Endodermal cell (in vitro differentiated cells): ENCODE measurements at places on chromosomes 6 and 20. TPM values are rescaled to one million over a fixed set of nuclear protein-coding genes. Genes with fewer than 3 reads are reported as not detected.

DNA sequence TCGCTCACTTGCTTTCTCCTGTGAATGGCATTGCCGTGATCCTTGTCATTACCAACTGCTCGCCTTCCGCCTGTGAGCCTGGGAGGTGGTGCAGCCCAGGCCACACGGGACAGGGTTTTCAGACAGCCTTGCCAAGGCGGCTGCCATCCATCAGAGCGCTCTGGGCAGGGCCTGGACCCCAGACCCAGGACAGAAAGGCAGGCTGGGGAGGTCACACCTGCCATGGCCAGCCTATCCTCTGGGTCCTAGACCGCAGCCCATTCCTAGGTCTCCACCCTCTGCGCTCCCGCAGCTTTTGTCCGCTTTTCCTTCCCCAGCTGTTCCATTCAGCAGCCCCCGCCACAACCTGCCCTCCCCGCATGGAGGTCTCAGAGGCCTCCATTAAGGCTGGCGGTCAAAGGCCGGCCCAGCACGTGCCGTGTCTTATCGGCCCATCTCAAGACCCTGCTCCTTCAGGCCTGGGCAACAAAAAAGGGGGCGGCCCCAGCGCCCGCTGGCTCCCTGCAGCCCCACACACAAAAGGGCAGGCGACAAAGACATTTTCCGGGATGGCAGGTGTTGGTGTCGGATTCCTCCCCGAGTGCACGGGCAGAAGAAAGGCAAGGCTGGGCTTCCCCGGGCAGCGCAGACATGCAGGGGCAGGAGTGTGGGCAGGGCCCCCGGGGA, 28.1 kb downstream of the INSM1 start:
- no peaks in the 10 kb centered on the region for H3K4me1 ChIP-seq
- H3K4me3 ChIP-seq: no peak overlapping the region
- no peak for DNase-seq
- peak overlapping the region; percentile 81 for H3K27ac ChIP-seq
- H3K36me3 ChIP-seq: no peaks in the 10 kb centered on the region

DNA sequence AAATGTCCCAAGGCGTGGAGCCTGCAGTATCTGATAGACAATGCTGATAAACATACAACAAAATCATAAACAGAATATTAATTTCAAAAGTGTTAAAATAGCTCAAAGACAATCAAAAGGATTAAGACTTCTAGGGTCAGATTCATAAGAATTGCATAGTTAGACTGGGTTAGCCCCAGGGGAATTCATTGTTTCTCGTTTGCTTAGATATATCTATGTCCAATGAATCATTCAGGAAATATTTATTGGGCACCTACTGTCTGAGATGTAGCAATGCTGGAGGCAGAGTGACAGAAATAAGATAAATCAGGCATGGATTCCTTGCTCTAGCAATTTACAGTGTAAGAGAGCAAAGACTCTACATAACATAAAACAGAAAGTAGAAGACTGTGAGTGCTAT, 124.4 kb upstream of the PRL start:
- no peak overlapping the region for H3K27ac ChIP-seq
- no peaks in the 10 kb centered on the region for H3K4me1 ChIP-seq
- no peaks in the 10 kb centered on the region for H3K27me3 ChIP-seq

The RPS10 gene
- 1,886 and 1,892 TPM in 2 replicates for total RNA-seq

DNA sequence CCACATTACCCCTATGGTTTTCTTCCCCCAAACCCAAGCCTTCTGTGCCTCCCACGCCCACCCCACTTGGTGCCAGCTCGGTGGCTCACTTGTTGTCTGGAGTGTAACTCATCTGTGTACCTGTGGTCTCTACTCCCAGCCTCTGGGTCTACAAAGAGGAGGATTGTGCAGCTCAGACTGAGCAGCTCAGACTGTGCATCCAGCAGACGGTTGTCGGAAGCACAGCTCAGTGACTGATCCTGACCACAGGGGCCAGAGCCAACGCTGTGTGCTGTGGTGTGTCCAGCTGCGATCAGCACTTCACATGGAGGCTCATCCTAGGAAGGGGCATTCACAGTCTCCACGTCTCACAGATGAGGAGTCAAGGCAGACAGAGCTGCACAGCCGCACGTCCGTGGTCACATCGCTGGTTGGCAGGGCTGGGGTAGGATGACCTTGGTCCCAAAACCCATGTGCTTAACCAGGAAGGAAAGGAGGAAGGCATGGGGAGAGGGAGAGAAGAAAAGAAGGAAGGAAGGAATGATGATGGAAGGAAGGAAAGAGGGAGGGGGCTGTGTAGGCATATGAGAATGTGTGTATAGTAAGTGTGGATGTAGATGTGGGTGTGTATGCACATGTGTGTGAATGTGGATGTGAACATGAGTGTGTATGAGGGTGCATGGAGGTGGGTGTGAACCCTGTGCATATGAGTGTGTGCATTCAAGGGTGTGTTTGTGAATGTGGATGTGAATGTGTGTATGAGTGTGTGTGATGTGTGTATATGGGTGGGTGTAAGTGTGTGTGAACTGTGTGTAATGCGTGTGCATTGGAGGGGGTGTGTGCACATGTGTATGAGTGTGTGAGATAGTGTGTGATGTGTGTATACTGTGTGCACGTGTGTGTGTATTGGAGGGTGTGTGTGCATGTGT, 28.2 kb upstream of the STX16 start:
- DNase-seq: no peak
- H3K4me1 ChIP-seq: no peaks in the 10 kb centered on the region
- no peak overlapping the region for H3K4me3 ChIP-seq

The HFE gene
- 1.7 to 2.7 TPM (median 2.1 TPM) in 3 replicates for total RNA-seq

DNA sequence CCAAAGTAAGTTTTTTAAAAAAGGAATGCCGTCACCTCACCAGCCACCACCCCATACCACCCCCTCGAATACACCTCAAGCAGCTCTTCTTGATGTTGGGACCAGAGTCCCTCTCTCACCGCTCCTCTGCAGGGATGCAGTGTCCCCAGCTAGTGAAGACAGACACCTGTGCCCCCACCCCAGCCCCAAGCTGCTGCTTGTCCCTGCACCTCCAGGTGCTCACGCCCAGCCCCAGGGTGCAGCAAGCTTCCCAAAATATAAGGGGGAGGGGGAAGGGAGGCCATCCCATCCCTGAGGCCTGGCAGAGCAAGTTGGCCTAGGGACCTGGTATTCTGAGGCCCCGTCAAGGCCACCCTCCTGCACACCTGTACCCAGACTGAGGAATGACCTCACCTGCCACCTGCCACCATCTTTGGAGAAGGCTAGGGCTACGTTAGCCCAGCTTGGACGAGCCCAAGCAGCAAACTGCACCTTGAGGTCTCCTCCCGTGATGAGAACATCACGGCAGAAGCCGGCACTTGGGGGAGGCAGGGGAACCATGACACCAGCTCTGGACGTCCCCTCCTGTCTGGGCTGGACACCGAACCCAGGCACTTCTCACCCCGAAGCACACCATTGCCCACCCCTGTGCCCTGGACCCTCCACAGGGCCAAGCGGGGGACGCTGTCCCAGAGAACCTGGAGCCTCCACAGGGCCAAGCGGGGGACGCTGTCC, 25.9 kb downstream of the YTHDF1 start:
- no peaks in the 10 kb centered on the region for H3K4me1 ChIP-seq
- H3K36me3 ChIP-seq: peaks cover 12% of the 10 kb centered on the region
- H3K27ac ChIP-seq: no peak overlapping the region
- no peaks in the 10 kb centered on the region for H3K27me3 ChIP-seq
- H3K4me3 ChIP-seq: no peak overlapping the region
